ENCODE measurements at places on chromosomes 2 and 18.

DNA sequence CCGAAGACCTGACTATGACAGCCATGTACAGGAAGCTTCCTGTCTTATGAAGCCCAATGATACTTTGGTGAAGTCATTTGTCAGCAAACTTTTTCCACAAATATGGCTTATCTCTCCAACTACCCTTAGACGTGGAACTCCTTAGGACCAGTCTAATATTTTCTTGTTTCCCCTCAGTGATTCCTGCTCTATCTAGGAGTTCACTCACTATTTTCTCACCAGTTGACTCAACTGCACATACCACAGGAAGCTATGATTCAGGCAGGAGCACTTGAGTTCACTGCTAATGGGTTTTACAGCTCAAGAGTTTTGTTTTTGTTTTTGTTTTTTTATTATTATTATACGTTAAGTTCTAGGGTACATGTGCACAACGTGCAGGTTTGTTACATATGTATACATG is 109.3 kb downstream of the ANTXR1 start:
- no peak for DNase-seq

- DNase-seq, result no peak
Measured at GRCh38 chr2:64021578-64021977, 2.4 kb upstream of the VPS54 start.

GRCh38 chr2:104975851-104976250 is 62.0 kb upstream of the MRPS9 start:
- no peak for DNase-seq

DNA sequence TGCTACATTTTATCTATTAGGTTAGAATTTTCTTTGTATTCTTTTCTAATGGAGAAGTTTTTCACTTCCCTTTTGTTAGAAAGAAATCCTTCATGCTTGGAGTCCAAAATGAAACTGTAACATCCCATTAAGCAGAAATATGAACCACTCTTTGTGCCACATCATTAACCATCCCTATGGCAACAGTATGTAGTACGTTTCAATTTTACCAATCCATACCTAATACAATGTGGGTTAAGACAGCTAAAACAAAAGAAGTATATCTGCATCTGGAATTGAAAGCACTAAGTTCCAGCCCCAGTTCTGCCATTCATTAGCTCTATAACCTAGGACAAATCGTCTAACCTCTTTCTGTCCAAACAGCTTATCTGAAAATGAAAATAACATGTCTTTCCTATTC is 409.2 kb upstream of the SPHKAP start:
- DNase-seq, result no peak
